CD4-positive, alpha-beta T cell treated with Interleukin-4 for 1 hour (primary cell): ENCODE measurements at places on chromosomes 3 and 15.

GRCh38 chr3:27644941-27645340, 77.2 kb downstream of the EOMES start:
- no peak for DNase-seq

GRCh38 chr3:116314476-116314875, 130.8 kb downstream of the LSAMP start:
- no peak for DNase-seq

GRCh38 chr3:7764115-7764514, 737.5 kb upstream of the LMCD1 start:
- no peak for DNase-seq

DNA sequence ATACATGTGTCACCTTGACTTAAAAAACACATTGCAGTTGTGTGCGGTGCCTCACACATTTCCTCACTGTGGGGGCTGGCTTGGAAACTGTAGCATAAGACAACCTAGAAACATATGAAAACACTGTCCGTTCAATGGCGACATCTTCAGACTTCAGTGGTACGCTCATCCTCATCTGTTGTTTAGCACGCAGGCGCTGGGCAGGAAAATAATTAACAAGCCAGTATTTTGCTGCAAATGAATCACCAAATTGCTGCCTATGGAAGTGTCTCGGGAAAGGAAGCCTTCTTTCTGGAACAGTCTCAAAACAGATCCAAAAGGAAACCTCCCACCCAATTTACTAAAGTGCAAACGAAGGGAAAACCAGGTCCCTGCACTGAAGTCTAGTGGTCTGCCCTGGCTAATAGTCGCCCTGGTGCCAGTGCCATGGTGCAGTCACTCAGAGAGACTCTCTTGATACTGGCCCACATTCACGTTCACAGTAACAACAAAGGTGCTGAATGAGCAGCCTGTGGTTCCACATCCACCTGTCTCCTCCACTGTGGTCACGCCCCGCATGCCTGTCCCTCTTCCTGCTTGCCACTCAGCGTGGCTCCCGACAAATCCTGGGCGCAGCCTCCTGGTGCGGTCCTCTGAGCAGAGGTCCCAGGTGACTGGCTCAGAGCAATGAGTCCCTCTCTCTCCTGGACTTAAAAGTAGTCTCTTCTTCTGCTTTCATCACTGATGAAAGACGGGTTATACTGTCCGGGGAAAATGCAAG, 35.6 kb upstream of the MUC13 start:
- no peak for DNase-seq

- no peak for DNase-seq
Measured at GRCh38 chr15:56640549-56640948, 92.8 kb downstream of the ZNF280D start.

- peak; percentile 85 for DNase-seq
Measured at GRCh38 chr3:157081626-157082210, 78.2 kb downstream of the CCNL1 start.

DNA sequence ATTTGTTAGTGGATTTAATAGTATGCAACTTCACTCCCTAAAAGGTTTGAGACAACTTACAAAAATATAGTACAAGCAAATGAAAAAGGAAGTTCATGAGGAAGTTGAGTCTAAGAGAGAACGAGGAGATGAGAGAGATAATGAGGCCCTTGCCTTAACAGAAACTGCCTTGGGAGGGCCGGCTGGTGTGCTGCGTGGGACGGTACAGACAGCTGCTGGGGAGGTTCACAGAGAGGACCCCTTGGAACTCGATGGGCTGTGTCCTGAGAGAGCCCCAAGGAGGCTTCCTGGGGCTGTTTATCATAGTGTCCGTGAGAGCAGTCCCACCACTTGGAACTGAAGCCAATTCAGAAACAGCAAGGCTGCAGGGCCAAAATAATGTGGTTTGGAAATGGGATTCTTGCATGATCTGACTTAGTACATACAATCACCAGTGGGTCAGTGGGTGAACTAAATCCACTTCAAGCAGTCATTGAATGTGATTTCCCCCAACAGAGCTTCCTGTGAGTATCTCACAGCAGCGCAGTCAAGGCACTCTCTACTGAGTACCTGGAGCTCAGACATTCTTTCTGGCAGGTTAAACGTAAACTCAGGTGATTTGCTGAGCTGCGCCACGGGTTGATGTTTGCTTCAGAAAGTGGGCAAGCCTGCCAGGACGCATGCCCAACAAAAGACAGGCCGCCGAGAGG, 90.8 kb downstream of the CRTC3 start:
- peak; percentile 33 for DNase-seq

- DNase-seq: no peak
Measured at GRCh38 chr3:188330138-188330537, 176.2 kb downstream of the LPP start.

DNA sequence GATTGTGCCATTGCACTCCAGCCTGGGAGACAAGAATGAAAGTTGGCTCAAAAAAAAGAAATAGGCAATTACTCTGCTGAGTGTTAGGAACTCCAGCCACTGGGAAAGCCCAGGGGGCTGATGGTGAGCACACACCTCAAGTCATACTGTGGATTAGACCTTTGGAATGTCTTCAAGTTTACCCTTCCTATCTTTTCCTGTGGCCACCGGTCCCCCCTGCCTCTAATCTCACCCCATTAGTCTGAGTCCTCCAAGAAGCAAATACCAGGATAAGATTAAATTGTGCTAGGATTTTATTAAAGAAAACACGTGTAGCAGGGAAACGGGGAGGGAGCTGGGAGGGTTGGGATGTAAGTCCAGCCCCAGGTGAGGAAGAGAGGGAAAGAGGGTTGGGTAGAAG, 31.6 kb downstream of the TMEM40 start:
- DNase-seq: no peak

GRCh38 chr15:35603301-35603700, 57.3 kb upstream of the DPH6 start:
- no peak for DNase-seq

DNA sequence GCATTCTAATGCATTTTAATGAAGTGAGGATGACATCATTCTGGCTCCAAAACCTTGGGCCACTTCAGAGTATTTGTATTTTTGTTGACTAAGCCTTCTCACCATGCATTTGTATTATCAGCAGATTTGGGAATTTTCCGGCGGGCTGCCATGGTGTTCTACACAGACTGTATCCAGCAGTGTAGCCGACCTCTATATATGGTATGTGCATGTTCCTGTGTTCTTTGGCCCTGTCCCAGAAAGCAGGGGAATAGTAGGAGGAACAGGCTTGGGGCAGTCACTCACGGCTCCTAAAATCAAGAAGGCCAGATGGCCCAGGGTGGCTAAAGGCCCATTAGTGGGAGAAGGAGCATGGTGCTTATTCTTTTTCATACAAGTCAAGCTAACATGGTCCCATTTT, 80.5 kb downstream of the USF3 start:
- no peak for DNase-seq

DNA sequence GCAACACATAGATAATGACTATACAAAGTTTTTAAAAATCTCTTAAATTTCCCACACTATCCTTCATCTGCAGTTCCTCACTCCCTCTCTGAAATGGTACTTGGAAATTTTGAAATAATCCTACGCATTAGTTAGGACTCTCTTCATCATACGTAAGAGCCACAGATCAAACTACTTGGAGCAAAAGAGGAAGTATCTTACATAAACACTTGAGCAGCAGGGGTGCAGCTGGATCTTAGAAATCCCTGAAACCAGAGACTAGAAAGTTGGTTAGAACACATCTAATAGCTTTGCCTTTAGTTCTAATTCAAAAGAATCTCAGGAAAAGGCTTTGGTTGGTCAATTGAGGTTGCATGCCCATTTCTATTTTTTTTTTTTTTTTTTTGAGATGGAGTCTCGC, 38.8 kb upstream of the ZNF445 start:
- no peak for DNase-seq

DNA sequence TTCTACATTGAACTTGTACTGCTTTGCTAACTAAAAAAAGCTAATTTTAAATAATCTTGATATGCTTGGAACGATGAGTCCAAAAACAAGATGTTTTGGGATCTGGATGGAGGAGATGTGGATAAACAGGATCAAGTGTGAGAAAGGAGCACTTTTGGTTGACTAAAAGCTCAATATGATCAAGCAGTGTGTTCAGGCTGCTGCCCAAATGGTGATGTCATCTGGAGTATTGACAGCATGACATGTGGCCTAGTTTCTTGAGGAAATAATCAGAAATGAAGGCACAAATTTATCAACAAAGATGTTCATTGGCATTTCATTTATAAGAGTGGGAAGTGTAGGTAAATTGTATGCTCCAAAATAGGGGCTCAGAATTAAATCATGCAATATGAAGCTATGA, 161.2 kb downstream of the SOX2 start:
- no peak for DNase-seq

- no peak for DNase-seq
Measured at GRCh38 chr15:89912674-89913396, at the start of gene ARPIN. TSS of gene ARPIN (minus strand) at chr15:89912952. CDS start at chr15:89912835, 117 bp downstream.

DNA sequence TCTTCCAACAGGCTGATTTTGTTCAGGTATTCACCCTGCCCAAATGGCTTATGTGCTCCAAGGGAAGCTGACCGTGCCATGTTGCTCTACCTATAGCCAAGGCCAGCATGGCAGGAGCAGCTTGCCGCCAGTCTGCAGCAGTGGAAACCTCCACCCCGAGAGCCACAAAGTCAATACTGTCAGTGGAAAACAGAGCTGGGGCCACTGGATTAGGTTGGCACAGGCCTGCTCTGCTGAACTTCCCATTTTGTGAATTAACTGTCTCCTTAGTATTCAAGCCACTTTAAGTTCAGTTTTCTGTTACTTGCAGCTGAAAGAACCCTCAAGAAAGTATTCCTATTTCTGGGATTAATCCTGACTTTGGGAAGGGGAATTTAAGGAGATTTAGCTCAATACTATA, 63.8 kb upstream of the XCR1 start:
- DNase-seq: no peak

- no peak for DNase-seq
Measured at GRCh38 chr15:65391732-65392131, 13.9 kb upstream of the IGDCC3 start.
